Fibroblast of gingiva (primary cell): ENCODE measurements at places on chromosomes 7 and 10.

DNA sequence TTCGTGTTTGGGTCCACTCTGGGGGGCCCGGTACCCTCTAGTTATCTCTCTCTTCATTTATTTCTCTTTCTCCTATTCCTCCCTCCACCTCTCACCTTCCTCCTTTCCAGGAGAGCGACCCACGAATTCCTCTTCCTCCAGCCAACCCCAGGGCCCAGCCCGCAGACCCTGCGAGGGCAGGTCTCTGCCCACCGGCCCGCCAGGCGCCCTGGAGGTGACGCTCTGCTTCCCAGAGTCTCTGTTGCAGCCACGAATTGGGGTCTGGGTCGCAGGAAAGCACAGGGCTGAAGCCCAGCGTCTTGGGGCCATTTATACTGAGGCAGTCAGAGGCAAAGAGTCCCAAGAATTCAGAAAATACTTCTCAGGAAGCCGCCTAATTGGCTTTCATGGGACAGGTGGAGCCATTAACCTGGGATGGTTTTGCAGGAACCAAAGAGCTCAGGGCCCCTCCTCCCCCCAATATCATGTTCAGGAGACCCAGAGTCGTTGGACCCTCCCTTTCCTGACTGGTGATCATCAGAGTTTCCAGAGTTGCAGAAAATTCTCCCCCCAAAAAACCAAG, 2.7 kb upstream of the EN2 start:
- DNase-seq, result no peak

DNA sequence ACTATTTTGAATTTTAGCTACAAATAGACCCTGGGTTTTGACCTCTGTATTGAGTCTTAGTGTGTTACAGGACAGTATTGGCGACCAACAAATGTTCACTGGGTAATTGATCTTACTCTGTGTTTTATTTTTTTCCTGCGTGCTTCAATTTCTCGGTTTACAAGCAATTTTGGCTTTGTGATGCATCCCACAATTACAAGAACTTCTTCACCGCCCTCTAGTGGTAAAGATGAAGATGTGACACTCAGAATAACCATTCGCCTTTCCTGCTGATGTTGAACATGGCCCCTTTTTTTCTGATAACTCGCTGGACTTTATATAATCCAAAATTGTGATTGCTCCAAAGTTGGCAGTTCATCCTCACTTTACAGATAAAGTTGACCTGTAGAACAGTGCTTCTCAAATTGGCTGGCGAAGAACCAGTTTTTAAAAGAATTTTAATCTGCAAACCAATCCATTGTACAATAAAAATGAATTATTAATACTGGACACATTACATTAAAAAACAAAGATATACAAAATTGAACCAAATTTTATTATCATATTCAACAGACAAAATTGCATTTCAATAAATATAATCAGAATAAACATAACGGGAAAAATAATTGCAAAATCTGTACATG, 20.2 kb upstream of the SMC3 start:
- DNase-seq, result peak; percentile 64

DNA sequence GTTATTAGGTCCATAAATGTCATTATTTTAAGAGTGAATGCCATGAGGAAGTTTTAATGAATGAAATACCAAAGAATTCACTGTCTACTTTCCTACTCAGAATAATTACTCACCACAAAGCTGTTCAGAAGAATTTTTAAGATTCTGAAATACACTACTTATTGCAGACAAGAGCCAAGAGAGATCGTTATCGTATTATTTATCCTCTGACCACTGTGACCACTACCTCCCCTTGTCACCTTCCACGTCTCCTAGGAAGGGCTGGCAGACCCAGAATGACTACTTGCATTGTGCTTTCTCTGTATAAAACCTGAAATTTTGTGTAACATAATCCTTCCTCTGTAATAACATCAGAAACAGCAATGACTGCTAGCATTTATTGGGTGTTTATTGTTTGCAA, 81.9 kb downstream of the ABCB5 start:
- no peak for DNase-seq

- no peak for DNase-seq
Observed at GRCh38 chr7:15016766-15017165, 114.2 kb upstream of the DGKB start.

- no peak for DNase-seq
Observed at GRCh38 chr10:94217411-94217810, 145.3 kb downstream of the NOC3L start.

- DNase-seq, result peak; percentile 29
Observed at GRCh38 chr10:95758351-95759025, 2.5 kb downstream of the ENTPD1 start.

GRCh38 chr10:131949041-131949862, 32.5 kb downstream of the BNIP3 start:
- DNase-seq, result no peak

DNA sequence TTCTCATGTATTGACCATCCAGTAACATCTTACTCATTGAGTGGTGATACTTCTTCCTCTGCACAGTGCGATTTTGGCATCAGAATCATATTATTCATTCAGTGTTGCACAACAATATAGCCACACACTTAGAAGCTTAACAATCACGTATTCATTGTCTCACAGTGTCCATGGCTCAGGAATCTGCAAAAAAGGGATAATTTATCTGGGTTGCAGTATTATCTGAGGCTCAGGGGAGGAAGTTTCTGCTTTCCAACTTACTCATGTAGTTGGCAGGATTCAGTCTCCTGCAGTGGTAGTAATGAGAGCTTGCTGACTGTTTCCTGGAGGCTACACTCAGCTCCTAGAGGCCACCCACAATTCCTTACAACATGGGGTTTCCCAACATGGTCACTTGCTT, 803.6 kb downstream of the SORCS1 start:
- DNase-seq, result peak; percentile 52

DNA sequence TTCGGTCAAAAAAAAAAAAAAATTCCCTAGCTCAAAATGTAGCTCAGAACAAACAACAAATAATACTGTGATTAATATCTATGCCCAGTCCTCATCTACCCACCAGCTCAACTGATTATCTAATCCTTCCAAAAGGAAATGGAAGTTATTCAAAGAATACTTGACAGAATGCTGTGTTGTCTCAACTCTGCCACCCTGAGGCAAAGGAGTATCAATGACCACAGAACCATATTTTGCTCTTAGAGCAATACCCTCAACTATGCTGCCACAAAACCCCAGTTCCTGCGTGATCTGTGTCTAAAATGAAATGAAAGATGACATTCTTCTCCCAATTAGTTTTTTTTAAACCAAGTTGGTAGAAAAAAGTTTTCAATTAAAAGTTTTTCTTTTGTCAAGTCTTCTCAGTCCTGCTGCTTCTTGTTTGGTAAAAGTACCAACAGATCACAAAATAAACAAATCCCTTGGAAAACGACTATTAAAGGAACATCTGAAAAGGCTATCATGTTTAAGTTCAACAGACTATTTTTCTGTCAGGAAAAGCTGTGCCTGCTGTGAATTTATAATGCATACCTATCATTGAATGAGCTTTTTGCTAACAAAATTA, 21.6 kb downstream of the RBM28 start:
- peak; percentile 56 for DNase-seq

DNA sequence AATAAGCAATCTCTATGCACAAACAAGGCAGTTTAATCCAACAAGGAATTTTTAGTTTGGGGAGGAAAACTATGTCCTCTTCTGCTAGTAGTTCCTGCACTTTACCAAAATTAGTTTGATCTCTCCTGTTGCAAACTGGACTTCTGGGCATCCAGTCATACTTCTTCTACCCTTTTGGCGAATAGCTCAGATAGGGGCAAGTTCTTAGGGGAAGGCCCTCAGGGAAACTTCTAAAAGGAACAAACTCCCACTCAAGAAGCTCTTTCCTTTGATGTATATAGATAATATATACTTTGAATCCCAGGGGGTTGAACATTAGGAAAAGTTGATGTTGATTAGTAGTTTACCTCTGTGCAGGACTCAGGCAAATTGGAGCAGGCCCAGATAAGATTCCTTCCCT, 21.5 kb upstream of the PPP1R17 start:
- DNase-seq, result no peak

GRCh38 chr10:52420656-52421055, 106.6 kb downstream of the DKK1 start:
- DNase-seq, result no peak

- no peak for DNase-seq
Observed at GRCh38 chr7:122987463-122987862, 8.0 kb downstream of the TAS2R16 start.

GRCh38 chr10:132104471-132105301, 38.9 kb downstream of the JAKMIP3 start:
- DNase-seq, result no peak

DNA sequence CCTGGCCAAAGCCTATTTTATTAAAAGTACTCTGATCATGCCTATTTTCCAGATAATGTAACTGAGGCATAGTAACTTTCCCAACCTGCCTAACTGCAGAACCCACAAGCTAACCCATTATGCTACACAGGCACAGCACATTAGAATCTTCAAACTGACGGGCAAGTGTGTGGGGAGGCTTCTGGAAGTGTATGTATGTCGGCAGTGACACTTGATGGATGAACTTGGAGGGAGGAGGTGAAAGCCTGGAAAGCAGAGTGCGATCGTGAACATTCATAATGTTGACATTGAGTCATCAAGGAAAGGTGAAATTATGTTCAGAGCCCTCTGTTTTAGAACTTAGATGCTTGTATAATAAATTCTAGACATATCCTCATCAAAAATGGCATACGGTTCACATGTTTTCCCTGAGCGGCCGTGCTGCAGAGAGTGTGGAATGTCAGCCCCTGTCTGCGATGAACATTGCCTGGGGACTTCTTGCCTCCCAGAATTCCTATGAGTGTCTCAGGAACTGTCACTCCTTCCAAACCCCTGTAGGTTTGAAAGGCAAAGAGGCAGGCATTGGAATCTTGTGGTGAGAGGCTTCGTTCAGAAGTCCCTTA, 102.4 kb downstream of the SLIT1 start:
- no peak for DNase-seq

DNA sequence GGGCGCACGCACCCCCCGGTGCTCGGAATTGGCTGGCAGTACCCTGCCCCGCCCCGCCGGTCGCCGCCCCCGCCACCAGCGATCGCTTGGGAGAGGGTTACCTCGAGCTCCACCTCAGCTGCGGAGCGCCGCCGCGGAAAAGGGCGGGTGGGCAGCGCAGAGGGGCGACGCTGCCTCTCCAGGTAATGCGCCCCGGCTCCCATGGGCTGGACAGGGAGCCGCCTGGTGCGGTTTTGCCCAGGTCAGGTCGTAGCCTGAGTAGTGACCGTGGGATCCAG, 1.3 kb downstream of the PFKFB3 start:
- no peak for DNase-seq

GRCh38 chr7:154427533-154427932, 375.3 kb downstream of the DPP6 start:
- no peak for DNase-seq

GRCh38 chr10:110885932-110886674, 14.4 kb downstream of the PDCD4 start:
- DNase-seq, result no peak

GRCh38 chr10:21315645-21316220, 209.7 kb downstream of the SKIDA1 start:
- peak; percentile 97 for DNase-seq

DNA sequence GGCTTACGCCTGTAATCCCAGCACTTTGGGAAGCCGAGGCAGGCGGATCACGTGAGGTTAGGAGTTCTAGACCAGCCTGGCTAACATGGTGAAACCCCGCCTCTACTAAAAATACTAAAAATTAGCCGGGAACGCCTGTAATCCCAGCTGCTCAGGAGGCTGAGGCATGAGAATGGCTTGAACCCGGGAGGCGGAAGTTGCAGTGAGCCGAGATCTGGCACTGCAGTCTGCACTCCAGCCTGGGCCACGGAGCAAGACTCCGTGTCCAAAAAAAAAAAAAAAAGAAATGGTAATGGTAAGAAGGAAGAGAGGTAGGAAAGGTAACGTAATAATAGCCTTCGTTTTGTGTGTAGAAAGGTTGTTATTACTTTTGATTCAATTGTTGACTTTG, 1.2 kb downstream of the HSPA14 start:
- no peak for DNase-seq

- DNase-seq, result peak; percentile 73
Observed at GRCh38 chr10:11164803-11165590, 147.3 kb downstream of the CELF2 start.

DNA sequence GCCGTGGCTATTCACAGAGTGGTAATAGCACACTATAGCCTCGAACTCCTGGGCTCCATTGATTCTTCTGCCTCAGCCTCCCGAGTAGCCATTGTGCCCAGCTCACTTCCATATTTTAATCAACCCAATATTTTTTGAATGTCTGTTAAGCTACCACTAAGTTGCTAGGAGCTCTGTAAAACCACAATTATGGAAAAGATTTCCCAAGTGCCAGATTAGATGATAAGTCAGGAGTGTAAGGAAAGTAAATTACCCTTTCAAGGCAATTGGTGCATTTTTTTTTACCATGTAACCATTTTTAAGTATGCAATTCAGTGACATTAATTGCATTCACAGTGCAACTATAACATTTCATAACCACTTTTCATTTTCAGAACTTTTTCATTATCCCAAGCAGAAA, 87.5 kb upstream of the GATAD1 start:
- DNase-seq, result no peak
